ENCODE measurements at places on chromosomes 11 and 22. TPM values are rescaled to one million over a fixed set of nuclear protein-coding genes. Genes with fewer than 3 reads are reported as not detected.

Gene HEPN1
- total RNA-seq, result not detected

Gene C11orf91
- total RNA-seq, result not detected

Gene FOLR2
- total RNA-seq, result not detected

Gene PKDREJ
- total RNA-seq, result not detected

DNA sequence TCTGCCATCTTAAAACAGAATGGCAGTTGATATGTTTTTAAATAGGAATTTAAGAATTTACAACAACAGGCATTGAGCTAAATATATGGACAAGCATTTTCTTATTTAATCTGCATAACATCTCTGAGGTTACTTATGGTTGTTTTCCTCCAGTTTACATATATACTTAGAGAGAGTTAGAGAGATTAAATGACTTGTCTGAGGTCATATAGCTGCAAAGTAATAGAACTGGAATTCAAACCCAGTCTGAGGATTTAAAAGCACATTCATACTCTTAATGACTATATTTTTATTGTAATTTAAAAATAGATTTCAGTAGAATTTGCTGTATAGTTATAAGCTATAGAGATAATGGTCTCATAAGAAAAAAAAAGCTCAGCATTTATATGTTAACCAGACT lies 81.4 kb upstream of the GRIK4 start:
- no peak for DNase-seq

DNA sequence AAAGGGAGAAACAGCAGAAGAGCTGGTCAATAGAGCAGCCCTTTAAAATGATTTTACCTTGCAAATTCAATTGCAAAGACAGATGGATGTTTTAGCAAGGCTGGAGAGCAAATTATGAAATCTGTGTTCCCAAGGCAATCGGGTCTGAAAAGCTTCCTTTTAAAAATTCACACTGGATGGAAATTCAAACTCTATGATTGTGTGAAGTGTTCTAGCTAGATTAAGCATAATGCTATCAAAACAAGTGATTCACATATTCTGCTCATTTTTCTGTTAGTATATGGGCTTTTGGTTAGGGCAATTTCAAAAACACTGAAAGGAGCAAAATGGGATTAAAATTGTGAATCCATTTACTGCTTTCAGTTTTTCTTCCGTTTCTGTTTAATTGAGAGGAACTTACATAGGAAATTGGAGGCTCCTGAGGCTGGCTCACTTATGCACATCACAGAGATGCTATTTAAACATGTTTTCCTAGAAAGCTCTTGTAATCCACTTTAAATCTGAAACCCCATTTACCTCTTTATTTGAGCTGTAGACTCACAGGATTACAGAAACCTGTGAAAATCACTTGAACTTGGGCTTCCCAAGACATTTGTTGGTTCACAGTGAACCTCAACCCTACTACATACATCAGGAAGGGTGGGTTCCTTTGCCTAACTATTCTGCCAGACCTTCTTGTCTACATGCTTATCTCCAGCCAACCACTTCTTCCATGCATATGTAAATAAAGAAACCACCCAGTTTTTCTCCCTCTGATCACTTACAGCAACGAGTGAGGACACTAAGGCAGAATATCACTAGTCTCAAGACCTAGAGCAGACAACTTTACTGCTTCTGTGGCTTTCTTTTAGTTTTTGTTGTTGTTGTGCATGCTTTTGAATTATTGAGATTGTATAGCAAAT lies 201.9 kb upstream of the PITPNB start:
- DNase-seq, result no peak

GRCh38 chr22:32800994-32801536 lies 440 bp upstream of the TIMP3 start:
- DNase-seq, result no peak

GRCh38 chr11:32333320-32333991 lies 101.9 kb downstream of the WT1 start:
- DNase-seq, result peak; percentile 21

DNA sequence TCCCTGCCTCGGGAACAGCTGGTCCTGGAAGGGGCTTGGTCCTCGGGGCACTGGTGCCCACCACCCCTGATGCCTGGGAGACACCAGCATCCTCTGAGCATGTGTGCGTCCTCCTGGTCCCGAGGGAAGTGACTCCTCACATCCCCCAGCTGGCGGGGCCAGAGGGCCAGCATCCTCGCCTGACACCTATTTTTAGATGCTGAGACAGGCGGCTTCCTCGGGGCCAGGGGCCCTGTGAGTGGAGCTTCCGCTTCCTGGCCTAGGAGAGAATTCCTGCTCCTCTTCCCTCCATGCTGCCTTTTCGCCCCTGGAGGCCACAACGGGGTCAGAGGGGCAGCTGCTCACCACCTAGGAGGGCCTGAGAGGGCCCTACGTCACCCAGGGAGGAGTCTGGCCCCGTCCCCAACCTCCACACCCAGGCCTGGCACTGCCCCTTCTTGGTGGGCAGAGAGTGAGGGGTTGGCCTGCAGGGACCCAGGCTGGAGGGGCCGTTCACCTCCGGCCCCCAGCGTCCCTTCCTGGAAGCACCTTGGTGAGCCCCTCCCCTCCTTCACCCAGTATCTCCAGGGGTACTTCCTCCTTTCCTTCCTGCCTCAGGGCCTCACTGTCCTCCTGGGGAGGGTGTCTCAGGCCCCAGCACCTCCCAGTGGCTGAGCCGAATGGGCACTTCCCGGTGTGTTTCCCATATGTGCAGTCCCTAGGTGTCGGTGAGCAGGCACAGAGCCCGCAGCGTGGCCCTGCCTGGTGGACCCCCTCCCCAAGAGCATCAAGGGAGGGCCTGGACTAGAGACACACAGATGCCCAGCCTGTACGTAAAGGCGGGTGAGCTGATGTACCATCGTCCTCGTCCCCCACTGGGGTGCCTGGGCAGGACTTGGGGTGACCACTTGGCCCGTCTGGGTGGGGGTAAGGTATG lies 6.1 kb downstream of the CD81 start:
- no peak for DNase-seq

GRCh38 chr11:65551572-65552387 lies 6.4 kb downstream of the LTBP3 start:
- no peak for DNase-seq

DNA sequence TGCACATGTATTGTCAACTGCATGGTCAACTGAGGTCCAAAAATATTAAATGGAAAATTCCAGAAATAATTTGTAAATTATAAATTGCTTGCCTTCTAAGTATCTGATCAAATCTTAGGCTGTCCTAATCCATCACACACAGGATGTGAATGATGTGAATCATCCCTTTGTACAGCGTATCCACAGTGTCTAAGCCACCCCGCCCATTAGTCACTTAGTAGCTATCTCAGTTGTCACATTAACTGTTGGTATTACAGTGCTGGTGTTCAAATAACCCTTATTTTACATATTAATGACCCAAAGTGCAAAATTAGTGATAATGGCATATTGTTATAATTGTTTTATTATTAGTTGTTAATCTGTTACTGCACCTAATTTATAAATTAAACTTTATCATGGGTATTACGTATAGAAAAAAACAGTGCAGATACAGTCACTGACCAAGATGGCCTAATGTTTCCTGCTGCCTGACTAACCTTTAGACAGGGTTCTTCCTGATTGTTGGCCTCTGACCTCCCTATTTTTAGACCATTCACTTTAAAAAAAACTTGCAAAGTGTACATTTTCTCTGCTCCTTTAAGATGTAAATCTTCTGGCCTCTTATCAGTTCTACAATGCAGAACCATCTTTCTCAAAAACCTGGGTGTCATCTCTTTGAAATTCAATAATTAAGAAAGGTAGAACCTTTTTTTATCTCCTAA lies 2.9 kb upstream of the SVIP start:
- peak; percentile 20 for DNase-seq

All from NCI-H460 (cell line).